ENCODE measurements at places on chromosomes 12 and 14. TPM values are rescaled to one million over a fixed set of nuclear protein-coding genes. Genes with fewer than 3 reads are reported as not detected.

The HOXC10 gene
- total RNA-seq = 0.16 TPM

The OAS2 gene
- total RNA-seq = 36.6 TPM

The KERA gene
- not detected for total RNA-seq

GRCh38 chr12:124130691-124131591 is 157.9 kb downstream of the ZNF664 start:
- no peak for DNase-seq

GRCh38 chr14:77498984-77499527 is 440 bp upstream of the ISM2 start:
- no peak for DNase-seq

Data from mesenteric fat pad (tissue), 1 donor.